CD4-positive, alpha-beta T cell treated with Interleukin-2 at 100 ng/mL for 4 hours (primary cell): ENCODE measurements at places on chromosomes 1 and 21.

DNA sequence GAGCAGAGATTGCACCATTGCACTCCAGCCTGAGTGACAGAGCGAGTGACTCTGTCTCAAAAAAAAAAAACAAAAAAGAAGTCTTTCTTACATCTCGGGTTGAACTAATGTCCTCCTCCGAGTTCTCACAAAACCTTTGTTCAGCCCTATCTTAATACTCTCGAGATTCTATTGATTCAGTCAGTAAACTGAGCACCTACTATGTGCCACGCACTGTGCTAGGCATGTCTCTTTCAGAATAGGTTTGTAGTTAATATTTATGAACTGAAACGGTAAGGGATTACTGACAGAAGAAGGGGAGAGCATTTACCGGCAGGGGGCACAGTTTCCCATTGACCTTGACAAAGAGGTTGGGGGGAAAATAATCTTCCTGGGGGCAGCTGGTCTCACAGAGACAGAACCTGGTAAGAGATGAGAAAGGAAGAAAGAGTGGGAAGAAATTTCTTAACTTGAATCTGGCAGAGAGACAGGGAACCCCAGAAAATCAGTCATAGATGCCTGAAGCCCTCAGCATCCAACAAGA lies 3.4 kb downstream of the PIAS3 start:
- DNase-seq = no peak

- DNase-seq = no peak
Observed at GRCh38 chr1:151510020-151510405, 1.2 kb upstream of the CGN start.

DNA sequence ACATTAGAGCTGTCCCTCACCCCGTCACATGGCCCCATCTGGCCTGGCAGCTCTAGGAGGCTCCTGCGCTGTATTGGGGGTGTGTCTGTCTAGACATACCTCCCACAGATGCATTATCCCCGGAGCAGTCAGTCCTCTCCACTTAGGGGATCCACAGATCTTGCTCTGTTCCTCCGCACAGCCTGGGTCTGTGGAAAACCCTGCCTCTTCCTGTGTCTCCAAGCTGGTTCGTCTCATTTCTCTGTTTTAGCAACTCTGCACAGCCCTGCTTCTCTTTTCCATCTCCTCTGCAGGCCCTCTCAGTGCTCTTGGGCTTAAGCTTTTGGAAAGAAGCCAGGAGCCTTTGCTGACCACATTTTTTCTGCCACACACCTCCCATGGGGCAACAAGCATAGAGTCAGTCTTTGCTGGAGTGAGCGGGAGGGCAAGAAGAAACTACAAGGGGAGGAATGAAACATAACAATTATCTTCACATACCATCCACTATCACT lies 241.5 kb downstream of the FOXD2 start:
- DNase-seq = no peak

- DNase-seq = no peak
Observed at GRCh38 chr1:42745851-42746250, 5.8 kb upstream of the CLDN19 start.

DNA sequence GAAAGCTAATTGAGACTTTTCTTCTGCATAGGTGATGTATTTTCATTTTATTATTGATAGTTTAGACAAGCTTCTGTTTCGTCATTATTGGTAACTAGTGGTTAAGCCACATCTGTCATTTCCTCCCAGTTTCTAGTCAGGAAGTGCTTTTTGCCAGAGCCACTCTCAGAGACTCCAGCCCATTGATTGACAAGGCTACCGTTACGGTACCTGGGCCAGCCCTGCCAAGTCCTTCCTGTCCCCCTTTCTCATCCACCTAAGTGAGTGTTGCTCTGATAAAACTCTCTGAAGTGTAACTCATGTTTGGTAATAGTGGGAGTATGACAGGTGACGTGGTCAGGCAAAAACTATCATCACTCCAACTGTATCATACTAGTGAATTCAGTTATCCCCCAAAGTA lies 29.6 kb upstream of the AGL start:
- peak; percentile 23 for DNase-seq

GRCh38 chr1:36016686-36017085 lies 67.2 kb upstream of the TEKT2 start:
- DNase-seq = no peak

DNA sequence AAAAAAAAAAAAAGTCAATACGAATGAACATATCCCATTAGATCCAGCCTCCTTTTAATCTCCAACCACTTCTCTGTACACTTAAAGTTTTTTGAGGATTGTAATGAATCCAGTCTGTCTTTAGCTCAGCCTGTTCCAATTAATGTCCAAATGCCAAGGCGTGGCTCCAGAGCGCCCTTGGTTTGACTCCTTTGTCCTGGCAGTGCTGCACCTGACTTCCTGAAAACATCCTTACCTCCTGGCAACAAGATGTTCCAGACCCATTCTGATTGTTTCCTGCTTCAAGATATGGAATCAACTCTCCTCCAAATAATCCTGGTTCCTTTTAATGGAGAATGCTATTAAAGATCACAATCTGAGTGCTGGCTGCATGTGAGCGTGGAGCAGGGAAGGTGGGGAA lies 74.1 kb upstream of the FAM20B start:
- DNase-seq = no peak

- no peak for DNase-seq
Observed at GRCh38 chr1:7373876-7374562, 397.1 kb upstream of the VAMP3 start.

DNA sequence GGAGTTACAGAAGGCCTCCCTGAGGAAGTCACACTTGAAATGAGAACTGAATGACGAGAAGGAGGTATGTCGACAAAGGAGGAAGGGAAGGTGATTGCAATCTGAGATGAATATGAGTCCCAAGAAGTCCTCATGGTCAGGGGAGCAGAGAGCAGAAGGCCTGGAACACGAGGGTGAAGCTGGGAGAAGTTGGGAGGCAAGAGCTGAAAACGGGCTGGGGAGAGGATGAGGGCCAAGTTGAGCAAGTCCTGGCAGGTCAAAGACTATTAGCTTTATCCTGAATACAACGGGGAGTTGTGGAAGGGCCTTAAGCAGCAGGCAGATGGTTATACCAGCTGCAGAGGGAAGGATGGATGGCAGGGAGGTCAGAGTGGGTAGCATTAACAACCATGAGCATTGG lies 89.5 kb downstream of the KCNJ15 start:
- no peak for DNase-seq

DNA sequence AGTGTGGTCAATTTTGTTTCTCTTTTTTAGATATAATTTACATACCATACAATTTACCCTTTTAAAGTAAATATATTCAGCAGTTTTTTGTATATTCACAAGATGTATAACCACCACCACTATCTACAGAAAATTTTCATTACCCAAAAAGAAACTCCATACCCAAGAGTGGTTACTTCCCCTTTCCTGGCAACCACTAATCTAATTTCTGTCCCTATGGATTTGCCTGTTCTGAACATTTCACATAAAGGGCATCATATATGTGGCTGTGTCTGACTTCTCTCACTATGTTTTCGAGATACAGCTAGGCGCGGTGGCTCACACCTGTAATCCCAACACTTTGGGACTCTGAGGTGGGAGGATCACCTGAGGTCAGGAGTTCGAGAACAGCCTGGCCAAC lies 13.6 kb downstream of the PACC1 start:
- DNase-seq = no peak

- peak; percentile 57 for DNase-seq
Observed at GRCh38 chr1:117735045-117735992, 129.5 kb downstream of the TENT5C start.

- DNase-seq = no peak
Observed at GRCh38 chr1:178966312-178966711, 59.4 kb upstream of the FAM20B start.

DNA sequence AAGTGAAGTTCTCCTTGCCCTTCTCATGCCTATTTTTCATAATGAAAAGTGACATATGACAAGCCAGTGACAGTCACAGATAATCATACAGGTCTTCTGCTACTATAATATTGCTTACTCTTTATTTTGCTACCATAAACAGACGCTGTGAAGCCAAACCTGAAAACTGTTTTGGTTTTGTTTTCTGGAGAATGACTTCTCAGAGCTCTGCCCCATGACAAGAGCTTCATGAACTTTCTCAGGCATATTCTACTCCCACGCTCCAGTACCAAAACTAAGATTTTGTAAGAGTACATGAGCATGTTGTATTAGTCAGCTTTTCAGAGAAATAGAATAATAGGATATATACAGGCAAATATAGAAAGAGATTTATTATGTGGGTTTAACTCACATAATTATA lies 64.3 kb upstream of the VTCN1 start:
- DNase-seq = no peak

GRCh38 chr1:156640842-156641706 lies 843 bp upstream of the BCAN start:
- DNase-seq = no peak

GRCh38 chr1:51442198-51442597 lies 76.9 kb downstream of the EPS15 start:
- peak; percentile 23 for DNase-seq
